ENCODE measurements at places on chromosomes 3 and 15.

- no peak for DNase-seq
Observed at GRCh38 chr3:140856905-140857304, 84.7 kb upstream of the SLC25A36 start.

DNA sequence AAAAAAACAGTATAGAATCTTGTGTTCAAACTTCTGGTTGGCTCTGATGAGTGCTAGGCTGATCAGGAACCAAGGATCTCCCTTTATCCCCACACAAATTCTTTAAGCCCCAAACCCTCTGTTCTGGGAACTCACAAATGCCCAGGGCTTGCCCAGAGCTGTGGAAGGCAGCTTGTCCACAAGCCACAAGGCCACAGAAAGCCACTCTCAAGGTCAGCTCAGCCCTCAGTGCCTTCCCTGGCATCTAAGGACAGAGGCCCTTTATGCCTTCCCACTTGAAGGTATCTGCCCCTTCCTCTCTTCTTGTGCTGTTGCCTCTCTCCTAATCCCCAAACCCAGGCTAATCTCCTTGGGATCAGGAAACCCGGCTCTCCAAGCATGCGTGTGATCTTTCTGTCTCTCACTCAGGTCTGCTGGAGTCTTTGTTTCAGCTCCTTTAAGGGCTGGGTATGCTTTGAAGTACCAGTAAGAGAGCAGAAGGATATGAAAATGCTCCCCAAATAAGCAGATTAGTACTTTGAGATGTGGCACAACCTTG, 145.0 kb upstream of the TRIM42 start:
- no peak for DNase-seq

DNA sequence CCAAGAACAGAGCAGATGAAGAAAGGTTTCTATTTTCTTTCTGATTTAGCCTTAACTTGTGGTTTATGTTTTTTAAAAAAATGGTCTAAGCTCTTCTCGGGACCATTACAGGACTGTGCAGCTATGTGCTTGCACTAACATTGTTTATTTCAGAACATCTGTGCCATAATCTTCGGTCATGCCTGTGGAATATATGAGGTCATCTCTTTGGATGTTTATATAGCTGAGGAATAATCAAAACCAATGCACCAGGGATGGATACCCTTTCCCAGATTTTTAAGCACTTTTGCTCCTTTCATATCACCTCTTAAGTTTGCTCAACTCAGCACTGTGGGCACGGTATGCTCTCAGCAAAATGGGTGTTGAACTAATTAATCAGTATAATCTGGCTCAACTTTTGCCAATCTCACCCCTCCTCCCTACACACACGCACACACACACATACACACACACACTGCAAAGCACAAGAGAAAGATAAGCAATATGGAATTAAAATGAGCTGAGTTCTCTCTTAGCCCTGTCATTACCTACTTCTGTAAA, 268.5 kb upstream of the TMC3 start:
- DNase-seq, result no peak

GRCh38 chr3:51941798-51942602, at the start of the genes PARP3 and RRP9:
Gene PARP3, plus strand, starts transcription at chr3:51942363. Its CDS starts 993 bp downstream, at chr3:51943356.
Gene RRP9, minus strand, starts transcription at chr3:51941904. Its CDS starts 37 bp downstream, at chr3:51941867.
- peak; percentile 99 for DNase-seq

DNA sequence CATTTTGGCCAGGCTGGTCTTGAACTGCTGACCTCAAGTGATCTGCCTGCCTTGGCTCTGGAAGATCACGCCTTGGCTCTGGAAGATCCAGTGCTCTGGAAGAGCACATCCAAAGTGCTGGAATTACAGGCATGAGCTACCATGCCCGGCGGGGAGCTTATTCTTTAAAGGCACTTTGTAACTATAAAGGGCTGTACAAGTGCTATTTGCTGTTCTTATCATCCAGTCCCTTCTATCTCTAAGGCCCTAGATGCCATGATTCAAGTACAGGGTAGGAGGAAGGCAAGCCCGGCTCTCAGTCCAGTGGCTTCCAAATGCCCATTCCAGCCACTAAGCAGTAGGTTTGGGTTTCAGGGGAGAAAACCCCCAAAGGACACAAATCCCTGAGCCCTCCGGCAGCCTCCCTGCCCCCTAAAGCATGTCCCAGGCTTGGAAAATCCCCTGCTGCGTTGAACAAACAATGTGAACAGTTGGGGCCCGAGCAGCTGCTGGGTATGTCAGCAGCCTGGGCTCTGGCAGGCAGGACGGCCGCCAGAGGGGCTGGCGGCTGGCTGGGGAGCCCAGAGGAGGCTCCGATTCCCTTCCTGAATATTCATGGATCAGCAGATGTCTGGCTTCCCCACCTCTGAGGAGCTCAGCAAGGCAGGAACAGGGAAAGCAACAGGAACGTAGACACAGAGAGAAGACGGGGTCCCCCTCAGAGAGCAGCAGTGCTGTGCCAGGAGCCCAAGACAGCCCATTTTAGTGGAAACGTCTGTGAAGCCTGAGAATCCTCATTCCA, 7.7 kb downstream of the IGDCC4 start:
- DNase-seq, result no peak

GRCh38 chr3:171018156-171018935, 8.2 kb downstream of the SLC2A2 start:
- no peak for DNase-seq

GRCh38 chr3:14334136-14334535, 68.3 kb upstream of the SLC6A6 start:
- no peak for DNase-seq

DNA sequence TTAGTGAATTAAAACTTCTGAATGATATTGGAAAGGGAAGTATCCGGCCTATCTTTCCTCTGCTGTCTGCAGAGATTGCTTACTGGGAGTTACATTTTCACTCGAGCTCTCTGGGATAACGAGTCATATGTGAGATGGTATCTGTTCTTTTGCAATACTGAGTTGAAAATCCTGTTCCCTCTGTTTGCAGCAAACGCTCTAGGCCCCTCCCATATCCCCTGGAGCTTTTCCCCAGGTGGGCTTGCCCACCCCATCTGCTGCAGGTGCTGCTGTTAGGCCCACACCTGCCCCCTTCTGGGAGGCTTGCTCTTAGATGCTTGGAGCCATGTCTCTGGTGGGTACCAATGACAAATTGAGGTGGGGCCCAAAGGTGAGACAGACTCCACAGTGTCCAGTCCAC, 42.7 kb upstream of the MTMR10 start:
- DNase-seq, result no peak

DNA sequence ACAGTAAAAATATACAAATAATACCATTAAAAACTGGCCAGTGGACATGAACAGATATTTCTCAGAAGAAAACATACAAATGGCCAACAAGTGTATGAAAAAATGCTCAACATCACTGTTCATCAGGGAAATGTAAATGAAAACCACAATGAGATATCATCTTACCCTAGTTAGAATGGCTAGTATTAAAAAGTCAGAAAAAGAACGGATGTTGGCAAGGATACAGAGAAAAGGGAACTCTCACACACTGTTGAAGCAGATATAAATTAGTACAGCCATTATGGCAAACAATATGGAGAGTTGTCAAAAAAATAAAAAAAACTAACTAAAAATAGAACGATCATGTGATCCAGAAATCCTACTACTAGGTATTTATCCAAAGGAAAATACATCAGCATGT, 222.7 kb upstream of the NAALADL2 start:
- no peak for DNase-seq
